SJSA1 (cell line): ENCODE measurements at places on chromosomes 6 and 20. TPM values are rescaled to one million over a fixed set of nuclear protein-coding genes. Genes with fewer than 3 reads are reported as not detected.
A peak's percentile ranks its signal among the peaks of the same experiment; 100 is the strongest.

- DNase-seq: no peak
- no peak overlapping the region for H3K4me3 ChIP-seq
- H3K36me3 ChIP-seq: no peaks in the 10 kb centered on the region
- H3K4me1 ChIP-seq: no peaks in the 10 kb centered on the region
- no peaks in the 10 kb centered on the region for H3K27me3 ChIP-seq
These were observed 22.0 kb upstream of the RIPK1 start for GRCh38 chr6:3046295-3046694.

- no peaks in the 10 kb centered on the region for H3K4me1 ChIP-seq
- peak; percentile 38 for DNase-seq
- no peak overlapping the region for H3K27ac ChIP-seq
- H3K27me3 ChIP-seq: no peaks in the 10 kb centered on the region
- no peaks in the 10 kb centered on the region for H3K36me3 ChIP-seq
These were observed 100.1 kb upstream of the FRMD1 start for GRCh38 chr6:168179133-168179532.

DNA sequence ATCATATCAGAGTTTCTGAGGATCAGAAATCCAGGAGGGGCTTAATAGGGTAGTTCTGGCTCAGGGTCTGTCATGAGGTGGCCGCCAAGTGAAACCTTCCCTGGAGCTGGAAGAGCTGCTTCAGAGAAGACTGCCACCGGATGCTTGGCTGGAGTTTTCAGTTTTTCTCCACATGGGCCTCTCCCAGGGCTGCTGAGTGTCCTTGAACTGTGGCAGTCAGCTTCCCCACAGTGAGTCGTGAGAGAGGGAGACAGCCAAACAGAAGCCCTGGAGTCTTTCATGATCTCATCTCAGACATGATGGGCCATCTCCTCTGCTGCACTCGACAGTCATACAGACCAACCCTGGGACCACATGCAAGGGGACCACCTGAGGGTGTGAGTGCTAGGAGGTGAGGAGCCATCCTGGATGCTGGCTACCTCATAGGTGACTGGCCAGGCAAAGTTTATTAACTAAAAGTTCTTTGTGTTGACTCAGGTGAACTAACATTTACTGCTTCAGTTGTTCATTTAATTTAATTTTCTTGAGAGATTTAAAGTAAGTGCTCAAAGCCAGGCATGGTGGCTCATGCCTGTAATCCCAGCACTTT, 71.5 kb downstream of the SHLD1 start:
- no peaks in the 10 kb centered on the region for H3K36me3 ChIP-seq
- no peak overlapping the region for H3K4me3 ChIP-seq
- H3K27me3 ChIP-seq: no peaks in the 10 kb centered on the region
- DNase-seq: no peak
- no peaks in the 10 kb centered on the region for H3K4me1 ChIP-seq

DNA sequence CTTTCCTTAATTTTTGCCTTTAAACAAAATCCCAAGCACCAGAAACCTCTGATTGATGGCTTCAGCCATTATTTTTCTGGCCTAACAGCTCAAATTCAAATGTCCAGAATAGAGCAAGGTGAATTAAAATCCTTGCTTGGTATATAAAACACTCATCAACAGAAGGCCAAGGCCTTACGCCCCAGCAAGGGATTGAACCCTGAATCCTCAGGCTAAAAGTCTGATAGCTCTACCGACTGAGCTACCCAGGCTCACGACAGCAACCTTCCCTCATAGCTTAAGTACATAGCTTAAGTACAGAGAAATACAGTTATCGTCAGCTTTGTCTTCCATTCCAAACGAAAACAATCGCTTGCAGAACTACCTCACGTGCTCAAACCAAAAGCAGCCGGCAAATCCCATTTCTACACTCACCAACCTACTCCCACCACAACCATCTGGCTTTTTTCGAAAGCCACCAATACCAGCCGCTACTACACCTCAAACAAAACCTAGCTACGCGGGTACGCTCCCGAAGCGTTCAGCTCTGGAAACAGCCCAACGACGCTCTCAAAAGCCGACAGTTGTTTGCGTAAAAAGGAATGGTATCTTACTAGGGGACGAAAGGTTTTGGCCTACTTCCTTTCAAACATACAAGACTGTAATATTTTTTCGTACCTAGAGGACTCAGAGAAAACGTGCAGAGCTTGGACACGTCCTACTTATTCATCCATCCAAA, 167.5 kb downstream of the GPX5 start:
- peaks cover 33% of the 10 kb centered on the region for H3K27me3 ChIP-seq
- H3K4me1 ChIP-seq: no peaks in the 10 kb centered on the region
- no peak overlapping the region for H3K27ac ChIP-seq
- no peak overlapping the region for H3K4me3 ChIP-seq
- H3K36me3 ChIP-seq: no peaks in the 10 kb centered on the region

DNA sequence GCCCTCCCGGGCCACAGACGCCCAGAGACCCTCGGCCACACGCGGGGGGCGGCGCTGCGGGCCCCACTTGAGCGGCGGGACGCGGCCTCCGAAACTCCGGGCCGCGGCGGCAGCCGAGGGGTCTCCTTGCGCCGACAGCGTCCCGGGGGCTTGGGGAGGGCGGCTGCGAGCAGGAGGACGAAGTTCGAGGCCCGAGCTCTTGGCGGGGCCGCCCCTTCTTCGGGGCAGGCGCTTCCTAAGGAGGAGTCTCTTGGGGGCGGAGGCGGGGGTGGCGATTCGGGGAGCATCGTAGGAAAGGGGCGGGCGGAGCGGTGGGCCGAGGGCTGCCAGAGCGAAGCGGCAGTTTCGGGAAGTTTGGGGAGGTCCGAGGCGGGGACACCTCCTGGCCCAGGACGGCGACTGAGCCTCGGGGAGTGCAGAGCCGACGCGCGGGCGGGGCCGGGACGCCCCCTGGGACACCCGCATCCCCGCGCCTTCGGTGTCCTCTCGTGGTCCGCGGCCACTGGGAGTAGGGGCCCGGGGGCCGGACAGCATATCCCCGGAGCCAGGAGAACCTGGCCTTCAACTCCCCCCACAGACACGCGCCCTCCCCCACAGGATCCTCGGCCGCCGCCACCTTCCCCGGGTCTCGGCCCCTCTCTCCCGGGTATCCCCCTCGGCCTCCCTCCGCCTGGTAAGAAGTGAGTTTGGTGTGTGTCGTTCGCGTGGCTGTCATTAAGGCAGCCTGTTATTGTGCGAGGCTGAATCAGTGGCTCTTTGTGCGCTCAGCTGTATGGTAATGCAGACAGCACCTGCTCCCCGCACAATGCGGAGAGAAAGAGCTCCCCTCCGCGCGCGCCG, 613 bp upstream of the DLL1 start:
- no peak for DNase-seq
- H3K27me3 ChIP-seq: peaks cover 99% of the 10 kb centered on the region

- peaks cover 12% of the 10 kb centered on the region for H3K4me1 ChIP-seq
- H3K27me3 ChIP-seq: no peaks in the 10 kb centered on the region
- no peak overlapping the region for H3K4me3 ChIP-seq
- no peak overlapping the region for H3K27ac ChIP-seq
- DNase-seq: no peak
- no peaks in the 10 kb centered on the region for H3K36me3 ChIP-seq
These were observed 218.3 kb upstream of the CST7 start for GRCh38 chr20:24730750-24731149.

The RNF182 gene
- total RNA-seq: 3.1 and 7.2 TPM in 2 replicates

The LGSN gene
- not detected in 2 replicates for total RNA-seq

The ULBP2 gene
- total RNA-seq: 12.2 and 19.7 TPM in 2 replicates

The FAM83B gene
- total RNA-seq: not detected in 2 replicates
